Adrenal gland (tissue), 19 donors: ENCODE measurements at places on chromosomes 3 and 15.

- H3K4me1 ChIP-seq, result peaks cover 31% of the 10 kb centered on the region
- no peak overlapping the region for H3K4me3 ChIP-seq
- no peak overlapping the region for H3K27ac ChIP-seq
- H3K27me3 ChIP-seq, result no peaks in the 10 kb centered on the region
Observed at GRCh38 chr3:194281766-194282165, 69.4 kb downstream of the CPN2 start.

- no peaks in the 10 kb centered on the region for H3K4me1 ChIP-seq
- H3K27ac ChIP-seq, result no peak overlapping the region
- DNase-seq, result no peak
- no peaks in the 10 kb centered on the region for H3K27me3 ChIP-seq
Observed at GRCh38 chr3:67401921-67402320, 252.5 kb downstream of the SUCLG2 start.

DNA sequence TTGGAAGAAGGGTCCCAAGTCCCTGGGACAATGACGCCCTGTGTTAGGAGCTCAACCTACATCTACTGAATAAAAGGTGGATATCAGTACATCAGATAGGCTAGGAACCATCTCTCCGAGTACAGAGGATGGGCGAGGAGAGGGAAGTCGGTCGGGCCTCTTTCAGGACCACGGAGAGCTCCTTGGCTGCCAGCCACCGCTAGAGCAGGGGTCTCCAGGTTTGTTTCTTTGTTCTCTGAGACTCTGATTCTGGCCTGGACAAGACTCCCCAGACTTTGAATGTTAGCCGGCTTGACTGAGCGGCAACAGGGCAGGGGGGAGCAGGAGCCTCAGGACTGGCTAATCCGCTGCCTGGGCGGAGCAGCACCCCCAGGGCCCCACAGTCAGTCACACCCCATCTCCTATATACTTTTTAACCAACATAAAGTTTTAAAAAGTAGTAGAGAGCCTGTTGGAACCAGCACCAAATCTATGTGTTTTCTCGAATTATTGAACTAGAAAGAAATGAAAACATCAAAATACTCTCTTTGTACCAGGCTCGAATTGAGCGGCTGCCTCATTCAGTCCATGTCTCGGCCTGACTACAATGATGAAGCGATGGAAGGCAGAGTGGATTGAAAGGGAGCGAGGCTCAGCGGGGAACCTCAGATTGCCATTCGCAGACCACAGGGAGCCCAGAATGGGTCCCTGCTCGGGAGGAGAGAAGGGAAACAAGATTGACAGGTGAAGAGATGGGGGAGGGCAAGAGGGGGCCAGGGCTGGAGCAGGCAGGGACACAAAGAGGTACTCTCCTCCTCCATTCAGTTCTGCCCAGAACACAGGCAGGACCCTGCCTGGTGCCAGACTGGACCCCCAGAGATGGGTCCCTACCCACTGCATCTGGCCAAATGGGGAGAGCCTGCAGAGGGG is 131.6 kb downstream of the TPRA1 start:
- peaks cover 6% of the 10 kb centered on the region for H3K4me1 ChIP-seq
- H3K27ac ChIP-seq, result no peak overlapping the region
- no peaks in the 10 kb centered on the region for H3K36me3 ChIP-seq
- DNase-seq, result no peak
- H3K4me3 ChIP-seq, result no peak overlapping the region

DNA sequence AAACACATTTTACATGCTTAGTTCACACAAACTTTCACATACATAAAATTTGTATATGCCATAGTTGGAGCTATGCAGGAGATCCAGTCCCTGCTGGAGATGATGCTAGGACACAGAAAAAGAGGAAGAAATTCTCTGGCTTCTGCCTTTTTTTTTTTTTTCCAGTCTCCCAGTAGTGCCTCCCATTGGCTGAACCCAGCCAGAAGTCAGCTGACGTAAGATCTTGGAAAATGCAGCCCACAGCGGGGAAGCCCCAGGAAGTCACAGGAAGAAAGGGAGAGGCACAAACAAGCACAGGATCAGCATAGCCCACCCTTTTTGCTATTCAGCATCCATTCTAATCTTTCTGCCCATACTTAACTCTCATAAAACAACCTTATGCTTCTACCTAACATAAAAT is 38.5 kb downstream of the SCN11A start:
- no peak overlapping the region for H3K27ac ChIP-seq
- no peak overlapping the region for H3K4me3 ChIP-seq
- H3K4me1 ChIP-seq, result no peaks in the 10 kb centered on the region
- no peak for DNase-seq

GRCh38 chr3:21754839-21755238 is 3.8 kb upstream of the ZNF385D start:
- H3K36me3 ChIP-seq, result no peaks in the 10 kb centered on the region
- no peak overlapping the region for H3K27ac ChIP-seq
- no peak overlapping the region for H3K4me3 ChIP-seq
- no peaks in the 10 kb centered on the region for H3K4me1 ChIP-seq
